Testis (tissue), 5 donors: ENCODE measurements at places on chromosomes 11 and 22. TPM values are rescaled to one million over a fixed set of nuclear protein-coding genes. Genes with fewer than 3 reads are reported as not detected.

Gene SLC16A8
- polyA plus RNA-seq: 2.4 TPM

Gene CST6
- polyA plus RNA-seq: 3.0 TPM

Gene TTLL8
- 11.3 TPM for polyA plus RNA-seq

Gene WNT7B
- 0.65 TPM for polyA plus RNA-seq

Gene OR8G5
- polyA plus RNA-seq: 5.7 TPM

Gene ENTHD1
- 21.1 TPM for polyA plus RNA-seq

Gene RAC2
- polyA plus RNA-seq: 15.5 TPM

Gene ARHGAP42
- 10.4 TPM for polyA plus RNA-seq

Gene SLC36A4
- polyA plus RNA-seq: 9.3 TPM

Gene FAM83F
- 57.7 TPM for polyA plus RNA-seq

Gene IL17REL
- 0.30 TPM for polyA plus RNA-seq
